Activated CD8-positive, alpha-beta T cell treated with anti-CD3 and anti-CD28 coated beads for 36 hours (primary cell): ENCODE measurements at places on chromosomes 13 and 19. TPM values are rescaled to one million over a fixed set of nuclear protein-coding genes. Genes with fewer than 3 reads are reported as not detected.

- no peak overlapping the region for H3K4me3 ChIP-seq
- H3K4me1 ChIP-seq: no peaks in the 10 kb centered on the region
- H3K27me3 ChIP-seq: peaks cover 4% of the 10 kb centered on the region
- H3K27ac ChIP-seq: no peak overlapping the region
Measured at GRCh38 chr19:31253526-31254179, 95.6 kb downstream of the TSHZ3 start.

The GPX4 gene
- total RNA-seq: 224 TPM

The ZNF491 gene
- 1.4 TPM for total RNA-seq

The RETN gene
- not detected for total RNA-seq

DNA sequence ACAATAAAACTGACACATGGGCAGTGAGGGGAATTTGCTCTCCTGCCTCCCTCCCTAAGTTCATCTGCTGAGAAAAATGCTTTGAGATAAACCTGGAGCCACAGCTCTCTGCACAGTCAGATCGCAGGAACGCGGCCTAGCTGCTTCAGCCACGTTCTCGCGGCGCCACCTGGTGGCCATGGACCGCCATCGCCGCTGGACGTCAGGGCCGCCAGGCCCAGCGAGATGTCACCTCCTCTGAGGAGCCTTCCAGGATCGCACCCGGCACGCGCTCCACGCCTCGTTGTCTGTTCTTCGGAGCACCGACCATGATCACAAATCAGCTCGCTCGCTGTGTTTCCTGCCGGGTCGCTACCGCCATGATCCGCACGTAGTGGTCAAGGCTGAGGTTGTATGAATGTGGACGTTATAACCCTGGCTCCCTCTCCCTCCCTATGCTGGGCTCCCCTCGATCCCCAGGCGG lies 20.6 kb upstream of the USP29 start:
- peaks cover 9% of the 10 kb centered on the region for H3K27me3 ChIP-seq
- no peak overlapping the region for H3K27ac ChIP-seq
- H3K4me3 ChIP-seq: no peak overlapping the region
- DNase-seq: peak; percentile 79
- no peaks in the 10 kb centered on the region for H3K36me3 ChIP-seq
- H3K4me1 ChIP-seq: peaks cover 6% of the 10 kb centered on the region

DNA sequence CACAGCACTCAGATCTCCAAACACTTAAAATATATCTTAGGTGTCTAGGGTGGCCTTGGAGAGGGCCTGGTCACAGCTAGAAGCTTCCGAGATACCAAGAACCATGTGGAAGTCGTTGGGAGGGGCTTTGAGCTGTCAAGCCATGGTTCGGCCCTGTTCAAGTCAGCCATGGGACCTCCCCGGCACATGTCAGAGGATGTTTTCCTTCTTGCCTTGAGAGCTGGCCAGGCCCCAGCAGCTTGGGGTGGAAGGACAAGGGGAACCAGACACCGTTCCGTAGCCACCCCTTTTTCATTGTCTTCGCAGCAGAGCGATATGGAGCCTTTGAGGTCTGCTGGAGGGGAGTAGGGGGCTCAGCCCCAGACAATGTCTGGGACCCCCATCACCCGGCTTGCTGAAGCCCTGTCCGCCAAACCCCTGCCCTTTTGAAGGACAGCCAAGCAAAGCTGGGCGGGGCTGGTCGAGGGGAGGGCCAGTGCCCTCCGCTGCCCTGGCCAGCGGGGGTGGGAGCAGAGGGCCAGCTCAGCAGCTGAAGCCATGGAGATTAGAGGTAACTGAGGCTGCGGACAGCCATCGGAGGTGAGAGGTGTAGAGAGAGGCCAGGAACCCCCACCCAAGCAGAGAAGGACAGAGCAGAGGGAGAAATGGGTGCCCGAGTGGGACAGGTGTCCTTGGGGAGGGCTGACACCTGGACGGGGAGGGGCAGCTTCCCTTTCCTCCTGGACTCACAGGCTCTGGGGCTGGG lies 435 bp downstream of the KLK11 start:
- no peak for DNase-seq
- H3K27ac ChIP-seq: no peak overlapping the region
- no peak overlapping the region for H3K4me3 ChIP-seq
- H3K4me1 ChIP-seq: no peaks in the 10 kb centered on the region
- peaks cover 33% of the 10 kb centered on the region for H3K27me3 ChIP-seq
- no peaks in the 10 kb centered on the region for H3K36me3 ChIP-seq

The ZGLP1 gene
- total RNA-seq: 3.2 TPM

GRCh38 chr19:6802336-6803035 lies 30.0 kb downstream of the VAV1 start:
- no peaks in the 10 kb centered on the region for H3K27me3 ChIP-seq
- H3K4me3 ChIP-seq: peak overlapping the region; percentile 95
- peak overlapping the region; percentile 93 for H3K27ac ChIP-seq
- DNase-seq: peak; percentile 91
- peaks cover 56% of the 10 kb centered on the region for H3K4me1 ChIP-seq

The ZNF837 gene
- 1.5 TPM for total RNA-seq

The ZNF784 gene
- 3.6 TPM for total RNA-seq

The ZNF223 gene
- total RNA-seq: 2.2 TPM

DNA sequence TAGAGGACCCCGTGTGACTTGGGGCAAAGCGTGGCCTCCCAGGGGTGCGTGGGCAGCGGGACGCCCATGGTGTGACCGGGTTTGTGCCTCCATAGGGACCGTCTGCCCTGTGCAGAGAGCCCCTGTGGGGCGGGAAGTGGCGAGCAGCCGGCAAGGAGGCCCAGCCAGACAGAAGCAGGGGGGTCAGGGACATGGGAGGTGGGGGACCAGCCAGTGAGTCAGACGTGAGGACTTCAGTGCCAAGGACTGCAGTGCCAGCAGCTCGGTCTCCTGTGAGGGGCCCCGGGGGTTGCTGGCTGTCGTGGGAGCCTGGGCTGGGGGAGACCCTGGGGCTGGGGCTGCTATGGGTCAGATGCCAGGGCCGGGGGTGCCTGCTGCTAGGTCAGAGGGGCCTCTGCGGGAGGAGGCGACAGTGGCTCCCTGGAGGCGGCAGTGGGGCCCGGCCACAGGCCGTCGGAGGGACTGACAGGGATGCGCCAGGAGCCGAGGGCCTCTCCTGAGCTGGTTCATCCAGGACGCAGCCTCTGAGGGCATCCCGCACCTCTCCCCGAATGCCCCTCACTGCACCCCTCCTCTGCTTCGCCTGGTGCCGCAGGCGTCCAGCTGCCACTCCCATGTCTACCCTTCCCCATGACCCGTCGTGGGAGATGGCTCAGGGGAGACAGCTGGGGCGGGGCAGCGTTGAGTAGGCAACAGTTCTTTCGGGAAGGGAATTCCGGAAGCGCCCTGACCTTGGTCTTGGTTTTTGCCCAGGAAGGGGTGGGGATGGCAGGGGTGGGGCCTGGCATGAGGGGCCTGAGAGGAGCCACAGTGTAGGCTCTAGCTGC lies 80.0 kb downstream of the KDM4B start:
- H3K27me3 ChIP-seq: no peaks in the 10 kb centered on the region
- DNase-seq: no peak
- peaks cover 1% of the 10 kb centered on the region for H3K36me3 ChIP-seq
- H3K4me3 ChIP-seq: no peak overlapping the region

The LGALS14 gene
- not detected for total RNA-seq

DNA sequence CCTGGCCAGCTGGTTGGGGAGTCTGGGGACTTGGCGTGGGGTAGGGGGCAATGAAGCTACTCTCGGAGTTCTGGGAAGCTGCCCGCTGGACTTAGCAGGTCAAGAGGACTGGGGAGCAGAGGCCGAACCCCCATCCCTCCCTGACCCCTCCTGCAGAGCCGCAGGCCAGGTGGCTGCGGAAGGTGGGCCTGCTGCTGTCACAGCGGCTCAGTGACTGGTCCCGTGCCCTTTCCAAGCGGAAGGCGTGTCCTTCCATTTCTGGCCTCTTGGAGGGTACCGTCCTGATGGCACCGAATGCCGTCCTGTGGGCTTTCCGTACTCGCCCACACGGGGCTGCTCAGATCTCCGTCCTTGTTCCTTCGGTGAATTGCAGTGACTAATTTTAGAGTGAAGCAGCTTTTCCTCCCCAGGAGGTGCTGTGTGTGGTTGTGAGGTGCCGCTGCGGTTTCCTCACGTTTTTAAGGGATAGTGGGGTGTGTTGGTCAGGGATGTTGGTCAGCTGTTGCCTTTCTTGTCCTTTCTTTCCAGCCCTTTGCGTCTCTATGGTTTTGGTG lies 20.8 kb downstream of the DOT1L start:
- H3K36me3 ChIP-seq: peaks cover 39% of the 10 kb centered on the region
- DNase-seq: no peak
- H3K27ac ChIP-seq: no peak overlapping the region
- peaks cover 11% of the 10 kb centered on the region for H3K4me1 ChIP-seq
- H3K4me3 ChIP-seq: no peak overlapping the region

The PINLYP gene
- total RNA-seq: 12.3 TPM

- H3K27me3 ChIP-seq: no peaks in the 10 kb centered on the region
- H3K4me3 ChIP-seq: peak overlapping the region; percentile 100
- H3K27ac ChIP-seq: peak overlapping the region; percentile 99
- H3K36me3 ChIP-seq: peaks cover 42% of the 10 kb centered on the region
- H3K4me1 ChIP-seq: peaks cover 40% of the 10 kb centered on the region
- DNase-seq: peak; percentile 74
Measured at GRCh38 chr13:39038569-39039030, 344 bp downstream of the NHLRC3 start.

The GPATCH1 gene
- total RNA-seq: 9.6 TPM

- no peak for DNase-seq
- no peaks in the 10 kb centered on the region for H3K4me1 ChIP-seq
- no peak overlapping the region for H3K4me3 ChIP-seq
- H3K27ac ChIP-seq: no peak overlapping the region
- no peaks in the 10 kb centered on the region for H3K36me3 ChIP-seq
Measured at GRCh38 chr19:43362745-43363144, 9.3 kb downstream of the CD177 start.

GRCh38 chr13:107838588-107839161 lies 376.7 kb downstream of the LIG4 start:
- no peak overlapping the region for H3K27ac ChIP-seq
- no peaks in the 10 kb centered on the region for H3K4me1 ChIP-seq
- H3K27me3 ChIP-seq: no peaks in the 10 kb centered on the region
- no peak overlapping the region for H3K4me3 ChIP-seq

DNA sequence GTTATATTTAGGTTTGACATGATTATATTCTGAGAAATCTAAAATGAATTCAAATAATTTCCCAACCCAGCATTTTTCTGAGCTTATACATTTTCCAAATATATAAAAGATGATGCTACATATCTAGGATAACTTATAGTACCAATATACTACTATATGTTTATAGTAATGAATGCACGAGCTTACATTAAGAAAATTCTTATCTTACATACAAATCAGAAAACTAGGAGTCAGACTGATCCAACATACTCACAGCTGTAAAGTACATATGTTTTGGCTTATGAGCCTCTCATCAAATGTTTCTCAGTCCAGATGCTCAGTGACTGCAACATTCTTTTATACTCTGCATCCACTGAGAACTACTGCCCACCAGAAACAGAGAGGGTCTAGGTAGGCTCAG lies 491.3 kb upstream of the KLF12 start:
- no peak overlapping the region for H3K27ac ChIP-seq
- H3K4me3 ChIP-seq: no peak overlapping the region
- no peak for DNase-seq

GRCh38 chr13:57630661-57631595 lies 616 bp upstream of the PCDH17 start:
- H3K4me3 ChIP-seq: peak overlapping the region; percentile 46
- no peak overlapping the region for H3K27ac ChIP-seq
- peaks cover 36% of the 10 kb centered on the region for H3K4me1 ChIP-seq
- H3K27me3 ChIP-seq: peaks cover 66% of the 10 kb centered on the region

The GFY gene
- total RNA-seq: not detected

- H3K4me3 ChIP-seq: peak within 1 kb of the TSS; percentile 82
- peaks cover 33% of the 10 kb centered on the region for H3K4me1 ChIP-seq
- peaks cover 17% of the 10 kb centered on the region for H3K36me3 ChIP-seq
- no peaks in the 10 kb centered on the region for H3K27me3 ChIP-seq
- H3K27ac ChIP-seq: peak within 1 kb of the TSS; percentile 87
Measured at GRCh38 chr19:17718947-17719711, at the start of gene MAP1S. Gene MAP1S (plus strand): TSS chr19:17719480. CDS start chr19:17719503, 23 bp downstream.

- no peaks in the 10 kb centered on the region for H3K4me1 ChIP-seq
- H3K27me3 ChIP-seq: no peaks in the 10 kb centered on the region
- H3K4me3 ChIP-seq: no peak overlapping the region
- no peak for DNase-seq
- H3K27ac ChIP-seq: no peak overlapping the region
- no peaks in the 10 kb centered on the region for H3K36me3 ChIP-seq
Measured at GRCh38 chr13:72127031-72127430, 260.0 kb upstream of the DACH1 start.

The SMAD9 gene
- 0.11 TPM for total RNA-seq
